ENCODE measurements at places on chromosomes 7 and 10.

GRCh38 chr7:143012001-143012400 lies 14.9 kb downstream of the OR9A2 start:
- no peak for DNase-seq

GRCh38 chr10:82041018-82041417 lies 166.0 kb downstream of the NRG3 start:
- DNase-seq, result no peak

DNA sequence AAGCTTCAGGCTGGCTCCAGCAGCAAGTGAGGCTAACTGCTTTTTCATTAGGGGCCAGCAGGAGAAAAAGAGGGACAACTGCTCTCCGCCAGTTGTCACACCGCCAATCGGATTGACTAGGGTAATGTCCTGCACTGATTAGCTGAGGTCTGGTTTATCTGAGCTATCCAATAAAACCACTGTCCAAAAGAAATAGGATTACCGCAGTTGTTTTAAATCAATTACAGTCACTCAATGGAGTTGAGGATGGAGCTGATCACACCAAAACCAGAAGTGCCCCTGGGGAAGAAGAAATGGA lies 351.4 kb upstream of the NPVF start:
- DNase-seq, result no peak

DNA sequence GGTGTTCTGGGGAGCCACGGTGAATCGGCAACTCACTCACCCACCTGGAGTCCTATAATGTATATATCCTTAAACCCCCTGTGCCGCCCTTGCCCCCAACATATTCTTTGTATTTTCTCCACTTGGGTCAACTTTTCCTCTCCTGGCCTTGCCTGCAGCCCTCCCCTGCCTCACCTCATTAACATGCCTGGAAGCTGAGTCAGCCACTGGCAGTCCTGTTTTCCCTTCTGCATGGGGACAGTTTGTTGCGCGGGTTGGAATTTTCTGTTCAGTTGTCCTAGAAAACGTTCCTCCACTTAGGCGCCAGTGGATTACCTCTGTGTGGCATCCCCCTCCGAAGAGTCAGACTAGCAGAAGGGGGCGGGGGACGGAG lies 97.4 kb downstream of the C10orf105 start:
- no peak for DNase-seq

DNA sequence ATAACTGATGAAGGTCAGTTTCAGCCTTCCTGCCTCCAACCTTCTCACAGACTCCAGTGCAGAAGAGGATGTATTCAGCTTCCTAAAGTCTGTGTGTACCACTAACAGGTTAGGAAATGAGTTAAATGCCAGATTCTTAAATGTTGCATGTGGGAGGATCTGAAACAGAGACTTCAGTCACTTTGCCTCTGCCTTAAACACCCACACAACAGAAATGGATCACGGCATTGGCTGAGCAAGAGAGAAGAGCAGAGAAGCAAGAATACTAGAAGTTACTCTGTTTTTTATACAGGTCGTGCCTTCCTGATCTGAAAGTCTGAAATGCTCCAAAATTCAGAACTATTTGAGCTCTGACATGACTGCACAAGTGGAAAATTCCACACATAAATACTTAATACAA lies 98.9 kb upstream of the ARHGAP21 start:
- DNase-seq, result no peak

All from natural killer cell (primary cell).